CD4-positive, alpha-beta T cell treated with Interleukin-6 for 4 hours (primary cell): ENCODE measurements at places on chromosomes 11 and 22.
A peak's percentile ranks its signal among the peaks of the same experiment; 100 is the strongest.

- no peak for DNase-seq
These were observed 10.3 kb downstream of the VPS37C start for GRCh38 chr11:61150706-61151544.

- no peak for DNase-seq
These were observed 80.0 kb downstream of the TRIM29 start for GRCh38 chr11:120057595-120058581.

DNA sequence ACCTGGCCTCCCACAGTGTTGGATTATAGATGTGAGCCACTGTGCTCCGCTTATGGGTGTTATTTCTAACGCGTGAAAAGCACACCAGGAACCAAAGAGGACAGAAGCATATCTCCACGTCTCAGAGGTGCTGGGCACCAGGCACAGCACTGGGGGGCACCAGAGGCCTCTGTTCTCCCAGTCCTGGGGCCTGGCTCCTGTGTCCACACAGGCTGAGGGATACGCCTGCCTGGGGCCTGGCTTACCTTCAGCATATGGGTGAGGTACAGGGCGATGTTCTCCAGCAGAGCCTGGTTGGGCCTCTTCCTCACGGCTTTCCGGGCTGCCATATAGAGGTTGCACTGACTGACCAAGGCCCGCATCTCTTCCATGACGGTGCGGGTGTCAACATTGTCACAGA lies 24.7 kb upstream of the NAP1L4 start:
- no peak for DNase-seq

DNA sequence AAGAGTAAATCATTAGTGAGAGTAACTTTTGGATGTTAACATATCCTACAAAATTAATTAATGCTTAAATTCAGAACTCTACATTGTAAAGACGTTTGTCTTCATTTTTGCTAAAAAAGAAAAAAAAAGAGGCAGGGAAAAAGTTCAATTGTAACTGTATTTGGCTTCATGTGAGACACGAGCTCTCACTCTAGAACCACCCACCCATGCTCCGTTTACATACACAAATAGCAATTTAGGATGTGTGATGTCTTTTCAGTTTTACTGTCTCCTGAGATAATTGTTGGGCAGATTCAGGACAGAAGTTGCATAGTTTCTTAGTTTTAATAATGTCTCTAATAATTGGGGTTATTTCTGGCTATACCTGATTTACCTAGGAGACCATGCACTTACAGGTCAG lies 248.6 kb downstream of the AASDHPPT start:
- no peak for DNase-seq

- peak; percentile 32 for DNase-seq
These were observed 2.0 kb downstream of the CLCF1 start for GRCh38 chr11:67371189-67371910.

DNA sequence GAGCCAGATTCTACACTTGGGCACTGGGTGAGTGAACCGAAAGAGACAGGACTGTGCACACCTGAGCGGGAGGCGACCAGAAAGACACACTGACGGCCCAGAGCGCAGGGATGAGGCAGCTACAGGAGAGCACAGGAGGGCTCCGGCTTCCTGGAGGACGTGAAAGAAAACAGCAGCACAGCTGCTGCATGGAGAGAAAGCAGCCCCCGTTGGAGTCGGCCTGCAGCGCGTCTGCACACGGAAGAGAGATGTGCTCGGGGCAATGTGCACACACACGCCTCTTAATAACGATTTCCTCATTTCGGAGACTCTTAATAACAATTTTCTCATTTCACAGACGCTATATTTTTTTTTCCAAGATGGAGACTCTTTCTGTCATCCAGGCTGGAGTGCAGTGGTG lies 160.4 kb downstream of the CTTN start:
- no peak for DNase-seq

DNA sequence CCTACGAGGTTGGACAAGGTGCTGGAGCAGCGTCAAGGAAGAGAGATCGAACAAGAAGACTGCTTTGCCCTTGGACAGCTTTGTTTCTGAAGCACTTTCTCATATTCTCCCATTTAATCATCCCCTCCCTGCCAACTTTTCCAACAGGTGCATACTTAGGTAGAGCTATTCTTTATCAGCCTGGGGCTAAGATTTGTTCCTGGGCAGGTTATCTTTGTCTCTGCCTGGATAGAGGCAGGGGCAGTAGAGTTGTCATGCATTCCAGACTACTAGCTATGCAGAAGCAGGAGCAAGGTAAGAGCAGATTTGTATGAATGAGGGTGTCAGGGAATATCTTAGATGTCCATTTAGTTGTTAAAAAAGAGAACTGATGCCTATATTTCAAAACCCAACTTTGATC lies 82.3 kb downstream of the PTPRJ start:
- no peak for DNase-seq

GRCh38 chr22:39024519-39025308 lies 3.8 kb downstream of the APOBEC3D start:
- peak; percentile 53 for DNase-seq

DNA sequence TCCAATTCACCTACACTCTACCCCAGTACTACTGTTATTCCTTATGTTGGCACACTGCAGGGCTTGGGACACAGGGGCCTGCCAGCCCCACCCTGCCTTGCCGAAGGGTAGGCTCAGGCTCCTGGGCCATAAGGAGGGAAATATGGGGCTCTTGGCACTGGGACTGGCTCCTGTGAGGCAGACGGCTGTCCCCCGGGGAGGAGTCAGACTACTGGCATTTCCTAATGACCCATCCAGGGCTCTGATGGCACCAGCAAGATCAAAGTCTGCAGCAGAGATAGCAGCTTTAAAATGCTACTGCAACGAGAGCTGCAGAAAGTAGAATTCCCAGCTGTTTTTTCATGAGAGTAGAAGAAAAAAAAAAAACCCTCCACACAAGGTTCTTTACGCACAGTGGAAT lies 42.2 kb upstream of the CYP2D6 start:
- DNase-seq: no peak

- peak; percentile 48 for DNase-seq
These were observed 63.9 kb downstream of the MYO7A start for GRCh38 chr11:77191823-77192495.

DNA sequence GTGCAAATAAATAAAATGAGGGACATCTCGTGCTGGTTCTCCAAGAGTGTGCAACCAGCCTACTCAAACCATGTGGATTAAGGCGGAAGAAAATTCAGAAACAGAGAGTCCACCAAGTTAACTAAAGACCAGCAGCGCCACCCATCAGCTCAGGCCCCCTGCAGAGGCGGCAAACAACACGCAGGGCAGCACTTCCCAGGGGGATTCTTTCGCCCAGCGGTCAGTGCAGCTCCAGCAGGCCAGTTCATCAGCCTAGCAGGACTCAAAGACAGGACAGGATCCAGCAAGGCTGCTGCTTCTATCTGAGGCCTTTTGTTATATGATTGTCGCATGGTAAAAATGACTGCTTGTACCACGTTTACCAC lies 51.7 kb downstream of the PACSIN2 start:
- DNase-seq: no peak

- DNase-seq: no peak
These were observed 12.8 kb downstream of the RPUSD4 start for GRCh38 chr11:126198648-126199047.

GRCh38 chr22:22680396-22680795 lies 36.0 kb downstream of the GGTLC2 start:
- DNase-seq: no peak

- no peak for DNase-seq
These were observed 566.7 kb downstream of the BRD1 start for GRCh38 chr22:49260681-49261580.

GRCh38 chr11:116052603-116053547 lies 548.7 kb upstream of the CADM1 start:
- no peak for DNase-seq

DNA sequence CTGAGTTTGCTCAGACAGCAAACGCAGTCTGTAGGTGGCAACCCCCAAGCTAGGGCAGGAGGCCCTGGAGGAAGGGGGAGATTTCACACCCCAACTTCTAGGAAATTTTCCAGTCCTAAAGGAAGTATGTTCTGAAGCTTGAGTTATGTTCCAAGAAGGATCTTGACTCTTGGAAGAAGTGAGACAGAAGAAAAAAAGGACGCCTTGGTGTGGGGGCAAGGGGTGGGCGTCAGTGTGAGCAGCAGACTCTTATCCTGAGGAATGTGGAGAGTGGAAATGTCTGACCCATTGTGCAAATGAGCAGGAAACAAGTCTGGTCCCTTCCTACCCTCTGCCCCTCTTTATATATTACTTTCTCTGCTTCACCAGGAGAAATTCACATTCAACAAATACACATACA lies 368.5 kb upstream of the NARS2 start:
- no peak for DNase-seq

- DNase-seq: no peak
These were observed 6.7 kb downstream of the CHRM1 start for GRCh38 chr11:62914416-62914815.

GRCh38 chr11:1776944-1777715 lies 13.4 kb upstream of the CTSD start:
- DNase-seq: no peak

DNA sequence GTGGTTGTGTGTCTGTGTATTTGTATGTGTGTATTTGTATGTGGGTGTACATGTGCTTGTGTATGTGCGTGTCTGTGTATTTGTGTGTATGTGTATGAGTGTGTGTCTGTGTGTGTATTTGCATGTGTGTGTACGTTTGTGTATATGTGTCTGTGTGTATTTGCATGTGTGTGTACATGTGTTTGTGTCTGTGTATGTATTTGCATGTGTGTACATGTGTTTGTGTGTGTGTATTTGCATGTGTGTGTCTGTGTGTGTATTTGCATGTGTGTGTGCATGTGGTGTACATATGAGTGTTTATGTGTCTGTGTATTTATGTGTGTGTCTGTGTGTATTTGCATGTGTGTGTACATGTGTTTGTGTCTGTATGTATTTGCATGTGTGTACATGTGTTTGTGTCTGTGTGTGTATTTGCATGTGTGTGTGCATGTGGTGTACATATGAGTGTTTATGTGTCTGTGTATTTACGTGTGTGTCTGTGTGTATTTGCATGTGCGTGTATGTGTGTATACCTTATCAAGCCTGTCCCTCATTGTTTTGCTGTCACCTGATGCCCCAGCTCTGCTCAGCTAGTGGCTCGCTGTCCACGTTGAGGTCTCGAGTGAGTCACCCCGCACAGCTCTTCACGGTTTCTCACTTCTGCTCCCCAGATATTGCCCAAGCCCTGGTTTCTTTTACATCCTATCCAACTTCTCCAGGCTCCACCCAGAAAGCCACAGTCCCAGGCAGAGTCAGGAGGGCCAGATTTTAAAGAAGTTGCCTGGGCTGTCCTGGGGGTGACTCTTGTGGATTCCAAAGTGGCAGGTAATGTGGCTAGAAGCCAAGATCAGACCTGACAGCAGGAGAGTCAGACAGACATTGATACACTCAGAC lies 15.2 kb downstream of the MB start:
- DNase-seq: no peak

GRCh38 chr22:26735019-26735409 lies 77.6 kb downstream of the MIAT start:
- DNase-seq: no peak

GRCh38 chr22:28563636-28564035 lies 116.0 kb downstream of the TTC28 start:
- DNase-seq: no peak

- no peak for DNase-seq
These were observed 30.7 kb upstream of the PRODH start for GRCh38 chr22:18966748-18967147.

DNA sequence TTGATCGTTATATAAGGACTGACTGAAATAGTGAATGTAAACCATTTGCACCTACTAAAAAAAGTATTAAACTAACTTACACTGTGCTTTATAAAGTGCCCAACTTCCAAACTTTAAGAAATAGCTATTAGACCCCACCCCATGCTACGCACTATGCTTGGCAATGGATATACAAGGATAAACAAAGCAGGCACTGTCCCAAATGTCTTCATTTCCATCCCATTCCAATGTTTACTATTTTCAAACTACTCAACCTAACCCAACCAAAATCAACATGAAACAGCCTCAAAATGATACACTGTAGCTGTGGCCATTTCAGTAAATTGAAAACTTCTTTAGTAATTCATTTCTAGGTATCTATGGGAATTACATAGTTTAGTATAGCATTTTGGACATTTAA lies 12.5 kb downstream of the PHF21A start:
- DNase-seq: no peak

- no peak for DNase-seq
These were observed 622.6 kb downstream of the LUZP2 start for GRCh38 chr11:25119416-25119815.

GRCh38 chr11:2693271-2694261 lies 6.2 kb downstream of the KCNQ1OT1 start:
- no peak for DNase-seq

DNA sequence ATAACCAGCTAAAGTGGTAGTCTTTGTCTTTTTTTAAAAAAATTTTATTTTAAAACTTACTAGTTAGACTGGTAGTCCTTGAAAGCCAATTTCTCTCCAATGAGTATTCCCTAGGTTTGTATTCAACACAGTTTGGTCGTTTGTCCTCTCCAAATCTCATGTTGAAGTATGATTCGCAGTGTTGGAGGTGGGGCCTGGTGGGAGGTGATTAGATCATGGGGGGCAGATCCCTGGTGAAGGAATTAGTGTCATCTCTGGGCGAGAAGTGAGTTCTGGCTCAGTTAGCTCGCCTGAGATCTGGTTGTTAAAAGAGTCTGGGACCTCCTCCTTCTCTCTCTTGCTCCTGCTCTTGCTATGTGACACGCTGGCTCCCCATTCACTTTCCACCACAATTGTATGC lies 18.0 kb downstream of the FLI1 start:
- DNase-seq: no peak

GRCh38 chr11:824292-824880 lies 3.3 kb upstream of the CRACR2B start:
- DNase-seq: no peak
